ENCODE measurements at places on chromosomes 12 and 14.
A peak's percentile ranks its signal among the peaks of the same experiment; 100 is the strongest.

GRCh38 chr12:66119870-66120241 is 10.7 kb downstream of the LLPH start:
- DNase-seq, result no peak

- no peak for DNase-seq
Observed at GRCh38 chr14:73662487-73662943, 17.7 kb downstream of the DNAL1 start.

GRCh38 chr14:70776197-70776596 is 33.1 kb downstream of the MAP3K9 start:
- DNase-seq, result no peak

DNA sequence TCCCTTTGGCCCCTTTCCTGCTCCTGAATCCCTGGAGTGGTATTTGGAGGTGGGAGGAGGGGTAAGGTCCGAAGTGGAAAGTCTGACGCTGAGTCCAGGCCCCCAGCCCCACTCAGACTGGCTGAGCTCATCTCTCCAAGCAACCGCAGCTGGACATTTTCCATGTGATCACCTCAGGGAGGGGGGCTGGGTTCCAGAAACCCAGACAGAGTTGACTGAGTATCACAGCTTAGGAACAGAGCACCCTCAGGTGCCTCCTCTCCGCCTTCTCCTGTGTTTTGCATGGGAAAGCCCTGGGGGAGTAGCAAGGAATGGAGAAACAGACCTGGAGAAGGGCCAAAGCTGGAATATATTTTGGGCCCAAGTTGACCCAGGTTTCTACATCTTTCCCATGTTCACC is 8.0 kb upstream of the ITGA5 start:
- no peak for DNase-seq

GRCh38 chr12:13052421-13052820 is 8.2 kb downstream of the FAM234B start:
- DNase-seq, result no peak

DNA sequence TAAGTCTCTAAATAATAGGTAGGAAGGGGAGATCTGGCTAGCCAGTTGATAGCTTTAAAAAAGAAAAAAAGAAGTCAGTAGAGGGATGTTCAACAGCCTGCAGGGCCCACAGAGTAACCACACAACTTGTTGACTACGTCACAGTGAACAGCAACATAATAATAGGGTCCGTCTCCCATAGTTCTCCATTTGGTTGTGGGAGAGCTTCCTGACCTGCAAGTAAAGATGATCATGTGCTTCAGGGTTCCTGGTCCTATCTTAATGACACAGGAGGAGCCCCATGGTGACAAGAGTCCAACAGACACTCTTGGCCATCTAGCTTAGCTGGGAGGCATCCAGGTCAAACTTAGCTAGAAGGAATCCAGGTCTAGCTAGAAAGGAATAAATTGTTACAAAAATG is 36.2 kb downstream of the FGD6 start:
- no peak for DNase-seq

GRCh38 chr12:100574187-100575074 is 947 bp downstream of the GAS2L3 start:
- DNase-seq, result no peak

GRCh38 chr12:29795715-29796114 is 12.0 kb upstream of the TMTC1 start:
- DNase-seq, result no peak

- DNase-seq, result no peak
Observed at GRCh38 chr14:72408020-72408419, 475.8 kb downstream of the RGS6 start.

- no peak for DNase-seq
Observed at GRCh38 chr12:128267651-128268378, 845 bp downstream of the TMEM132C start.

- no peak for DNase-seq
Observed at GRCh38 chr12:84969226-84969625, 56.6 kb upstream of the SLC6A15 start.

DNA sequence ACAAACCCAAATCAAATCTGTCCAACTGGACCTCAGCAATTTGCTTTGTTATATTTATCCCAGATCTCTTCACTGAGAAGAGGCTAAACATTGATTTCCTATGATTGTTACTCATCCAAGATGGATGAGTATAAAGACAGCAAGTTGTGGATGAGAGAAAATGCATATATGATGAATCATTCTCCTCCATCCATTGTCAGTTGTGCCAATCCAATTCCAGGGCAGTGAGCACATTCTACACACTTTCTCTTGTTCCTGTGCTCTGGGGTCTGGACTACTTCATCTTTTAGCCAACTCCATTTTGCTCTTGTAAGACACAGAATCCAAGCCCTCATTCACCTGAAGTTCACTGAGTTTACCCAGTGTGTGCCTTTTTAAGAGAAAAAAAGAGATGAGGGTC is 105.7 kb downstream of the GCH1 start:
- DNase-seq, result no peak

DNA sequence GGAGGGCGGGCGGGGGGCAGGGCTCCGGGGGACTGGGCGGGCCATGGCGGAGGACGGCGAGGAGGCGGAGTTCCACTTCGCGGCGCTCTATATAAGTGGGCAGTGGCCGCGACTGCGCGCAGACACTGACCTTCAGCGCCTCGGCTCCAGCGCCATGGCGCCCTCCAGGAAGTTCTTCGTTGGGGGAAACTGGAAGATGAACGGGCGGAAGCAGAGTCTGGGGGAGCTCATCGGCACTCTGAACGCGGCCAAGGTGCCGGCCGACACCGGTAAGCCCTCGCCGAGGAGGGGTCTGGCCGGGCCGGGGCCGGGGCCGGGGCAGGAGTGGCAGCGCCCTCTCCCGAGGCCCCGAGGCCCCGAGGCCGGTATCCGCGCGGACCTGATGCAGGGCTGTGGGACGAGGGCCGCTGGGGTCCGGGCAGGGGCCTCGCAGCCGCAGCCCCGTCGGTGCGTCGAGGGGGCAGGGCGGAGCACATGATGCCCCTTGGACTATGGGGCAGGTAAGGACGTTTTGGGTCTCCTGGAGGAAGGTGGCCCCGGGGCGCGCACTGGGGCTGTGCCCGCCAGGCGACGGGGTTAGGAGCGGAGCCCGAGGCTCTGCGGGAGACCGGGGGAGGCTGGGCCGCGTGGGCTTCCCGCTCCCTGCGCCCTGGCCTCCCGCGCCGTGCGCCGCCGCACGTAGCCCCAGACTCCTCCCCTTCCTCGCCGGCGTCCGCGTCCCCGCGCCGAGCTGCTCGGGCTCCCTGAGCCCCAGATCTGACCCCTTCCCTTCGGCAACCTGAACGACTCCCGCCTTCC is at the start of gene TPI1:
TPI1 (plus strand) TSS at position 119 of the 798 bp plus-strand sequence; CDS start at position 155, 36 bp downstream.
- peak; percentile 67 for DNase-seq

- DNase-seq, result no peak
Observed at GRCh38 chr12:68572661-68573060, 38.0 kb upstream of the RAP1B start.

DNA sequence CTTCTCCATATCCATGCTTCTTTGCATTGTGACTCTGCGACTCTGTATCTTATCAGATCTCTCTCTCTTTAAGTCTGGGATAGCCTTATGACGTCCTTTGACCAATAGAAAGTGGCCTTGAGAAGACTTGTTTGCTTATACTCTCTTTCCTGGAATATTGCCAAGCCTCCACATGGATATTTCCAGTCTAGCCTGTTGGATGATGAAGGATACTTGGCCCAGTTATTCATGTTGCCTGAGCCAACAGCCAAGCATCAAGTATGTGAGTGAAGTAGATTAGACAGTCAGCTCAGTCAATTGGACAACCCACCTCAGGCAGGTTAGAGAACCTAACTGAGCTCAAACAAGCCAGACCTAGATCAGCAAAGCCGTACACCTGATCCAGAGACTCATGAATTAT is 864.2 kb upstream of the MGAT4C start:
- DNase-seq, result no peak

- no peak for DNase-seq
Observed at GRCh38 chr12:10607885-10608458, 5.4 kb downstream of the MAGOHB start.

DNA sequence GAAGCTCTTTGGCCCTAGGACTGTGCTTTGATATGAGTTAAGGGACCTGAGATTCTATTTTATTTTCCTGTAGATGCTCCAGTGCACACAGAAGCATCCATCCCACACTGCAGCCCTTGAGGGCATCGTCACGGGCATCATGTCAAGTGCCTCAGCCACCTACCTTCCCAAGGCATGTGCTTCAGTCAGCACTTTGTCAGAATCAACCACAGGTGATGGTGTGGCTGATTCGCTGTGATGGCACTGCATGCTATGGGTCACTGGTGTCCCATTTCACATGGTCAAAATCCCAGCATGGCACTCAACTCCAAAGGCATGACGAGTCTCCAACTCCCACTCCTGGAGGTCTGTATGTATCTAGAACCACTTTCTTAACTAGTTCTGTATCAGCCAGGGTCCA is 100.8 kb downstream of the AACS start:
- no peak for DNase-seq

- DNase-seq, result peak; percentile 94
Observed at GRCh38 chr12:122965851-122966742, at the start of gene ABCB9. Gene ABCB9 (minus strand): TSS chr12:122966463. CDS start chr12:122960235, 6,228 bp downstream.

- no peak for DNase-seq
Observed at GRCh38 chr14:73762375-73762822, 48.2 kb upstream of the PNMA1 start.

DNA sequence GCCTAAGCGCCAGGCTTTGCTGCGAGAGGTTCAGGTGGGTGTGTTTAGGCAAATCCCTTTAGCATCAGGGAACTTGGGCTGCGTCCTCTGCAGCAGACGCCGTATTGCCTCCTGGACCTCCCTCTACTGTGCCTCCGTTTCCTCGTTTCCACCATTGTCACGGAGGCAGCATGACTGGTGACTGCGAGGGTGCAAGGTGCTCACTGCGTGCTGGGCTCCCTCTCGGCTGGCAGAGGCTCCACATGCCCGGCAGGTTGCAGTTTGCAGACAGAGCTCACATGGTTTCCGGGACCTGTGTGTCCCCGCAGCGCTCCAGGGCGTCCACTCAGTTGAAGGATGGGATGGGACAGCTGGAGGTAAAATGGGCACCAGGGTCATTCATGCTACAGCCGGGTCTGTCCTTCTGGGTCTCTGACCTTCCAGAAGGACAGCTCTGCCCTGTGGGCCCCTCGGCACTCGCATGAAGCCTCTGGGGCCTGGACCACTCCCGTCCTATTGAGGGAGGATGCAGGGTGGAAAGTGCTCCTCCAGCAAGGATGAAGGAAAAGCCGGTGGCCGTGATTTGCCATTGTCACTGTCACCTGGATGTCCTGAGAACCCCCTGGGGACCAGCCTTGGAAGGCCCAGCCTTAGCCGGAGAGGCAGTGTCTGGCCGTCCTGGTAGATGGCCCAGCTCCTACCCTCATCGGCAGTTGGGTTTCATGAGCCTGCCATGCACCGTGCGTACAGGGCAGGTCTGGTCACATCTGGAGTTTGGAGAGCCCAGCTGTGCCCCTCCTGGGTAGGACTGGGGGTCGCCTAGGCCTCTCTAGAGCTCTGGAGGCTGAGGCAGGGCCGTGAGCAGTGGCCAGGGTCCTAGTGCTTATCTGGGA is 146.5 kb downstream of the KIF26A start:
- DNase-seq, result no peak

DNA sequence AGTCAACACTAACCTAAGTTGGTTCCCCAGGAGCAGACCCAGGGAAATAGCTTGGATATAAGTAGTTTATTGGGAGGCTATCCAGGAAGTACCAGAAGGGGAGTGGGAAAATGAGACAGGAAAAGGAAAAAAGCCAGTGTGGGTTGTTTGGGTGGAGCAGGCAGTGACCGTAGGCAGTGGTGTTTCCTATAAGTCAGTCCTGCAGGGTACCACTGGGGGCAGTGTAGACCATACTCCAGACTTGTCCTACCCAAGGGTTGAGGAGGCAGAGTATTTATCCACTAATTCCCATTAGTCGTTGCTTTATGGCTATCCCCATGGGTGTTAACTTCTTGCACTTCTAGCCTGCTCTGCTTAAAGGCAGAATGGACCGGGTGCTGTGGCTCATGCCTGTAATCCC is 6.4 kb upstream of the CCDC60 start:
- DNase-seq, result no peak

DNA sequence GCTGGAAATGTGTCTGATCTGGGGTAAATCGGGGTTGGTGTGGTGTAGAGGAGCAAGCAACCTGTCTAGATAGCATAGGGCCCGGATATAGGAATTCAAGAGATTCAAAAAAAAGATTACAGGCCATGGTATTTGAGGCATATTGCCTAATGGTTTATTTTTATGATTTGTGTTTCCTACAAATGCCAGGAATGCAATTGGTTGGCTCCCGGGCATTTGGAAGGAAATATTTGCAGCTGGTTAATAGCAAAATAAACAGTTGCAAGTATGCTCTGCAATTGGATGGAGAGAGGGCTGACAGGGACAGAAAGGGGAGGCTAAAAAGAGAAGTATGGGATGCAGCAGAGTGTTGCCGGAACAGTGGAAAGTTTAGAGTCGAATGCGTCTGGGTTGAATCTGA is 315.6 kb upstream of the ATP2B1 start:
- no peak for DNase-seq

Data from stimulated activated CD4-positive, alpha-beta T cell treated with anti-CD3 and anti-CD28 coated beads, TNF-alpha, amount 100 ng/mL, for 4 hours (primary cell).